ENCODE measurements at places on chromosomes 4 and X.

GRCh38 chr4:70530997-70531396 is 12.6 kb downstream of the AMTN start:
- DNase-seq = no peak

GRCh38 chr4:147658501-147658900 is 25.5 kb downstream of the PRMT9 start:
- no peak for DNase-seq

- DNase-seq = no peak
Measured at GRCh38 chr4:126772662-126773061, 860.1 kb upstream of the INTU start.

DNA sequence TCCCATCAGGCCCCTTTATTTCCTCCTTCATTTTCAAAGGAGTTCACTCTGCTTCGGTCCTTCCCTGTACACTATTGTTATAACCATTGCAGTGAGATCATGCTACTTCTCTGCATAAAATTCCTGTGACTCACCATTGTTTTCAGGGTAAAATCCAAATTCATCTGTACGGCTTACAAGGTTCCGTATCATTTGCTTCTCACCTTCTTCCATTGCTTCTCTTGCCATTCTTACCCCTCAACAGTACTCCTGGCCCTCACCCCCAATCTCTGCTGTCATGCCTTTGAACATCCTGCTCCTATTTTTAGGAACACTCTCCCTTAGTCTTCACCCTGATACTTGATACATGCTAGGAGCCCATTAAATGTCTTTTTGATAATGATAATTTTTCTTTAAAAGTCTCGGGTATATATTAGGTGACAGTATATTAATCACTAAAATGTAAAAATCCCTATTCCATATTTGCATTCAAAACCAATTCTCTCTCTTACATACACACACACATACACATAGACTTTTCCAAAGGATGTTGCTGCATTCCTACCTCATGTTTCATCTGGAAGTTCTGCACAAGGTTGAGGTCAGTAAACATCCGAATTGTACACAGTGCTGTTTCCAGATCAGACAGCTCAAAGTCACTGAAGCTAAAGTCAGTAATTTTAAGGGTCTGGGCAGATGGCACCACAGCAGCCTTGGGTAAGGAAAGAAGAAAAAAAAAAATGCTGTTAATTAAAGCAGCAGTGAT is 103.4 kb downstream of the PDE5A start:
- no peak for DNase-seq

- no peak for DNase-seq
Measured at GRCh38 chrX:94389044-94389443, 715.0 kb downstream of the FAM133A start.

GRCh38 chr4:32958586-32958985 is 2238.4 kb downstream of the PCDH7 start:
- DNase-seq = no peak

DNA sequence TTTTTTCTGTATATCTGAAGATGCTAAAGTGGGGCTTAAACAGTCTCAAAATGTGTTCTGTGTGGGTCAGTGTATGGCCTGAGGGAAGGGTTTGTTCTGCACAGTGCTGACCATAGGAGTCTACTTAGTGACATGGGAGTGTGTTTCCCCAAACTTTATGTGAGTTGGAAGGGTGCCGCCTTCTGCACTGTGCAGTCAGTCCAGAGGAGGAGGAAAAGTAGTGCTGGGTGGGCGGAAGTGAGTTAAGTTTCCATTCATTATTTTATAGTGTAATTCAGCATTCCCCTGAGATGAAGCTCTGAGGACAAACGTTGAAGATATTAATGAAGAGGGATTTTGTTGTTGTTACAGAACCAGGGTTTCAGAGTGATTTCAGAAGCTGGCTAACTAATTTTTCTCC is 2.9 kb downstream of the CHST7 start:
- DNase-seq = no peak

DNA sequence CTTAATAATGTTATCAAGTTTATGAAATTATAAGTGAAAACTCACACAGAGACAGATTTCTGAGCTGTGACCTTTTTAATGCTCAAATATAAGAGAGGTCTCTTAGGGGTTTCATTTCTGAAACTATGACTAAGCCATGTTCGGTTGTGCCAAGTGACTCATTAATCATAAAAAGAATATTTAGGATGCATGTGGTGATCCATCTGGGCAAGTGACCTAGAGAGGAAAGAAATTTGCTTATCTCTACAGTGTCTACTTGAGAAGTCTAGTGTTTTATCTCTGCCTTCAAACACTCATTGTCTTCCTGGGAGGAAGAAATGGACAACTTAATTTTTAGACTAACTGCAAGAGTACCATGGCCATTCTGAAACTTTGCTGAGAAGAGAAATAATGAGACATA is 545.3 kb upstream of the GRID2 start:
- DNase-seq = no peak

- DNase-seq = no peak
Measured at GRCh38 chrX:44152852-44153251, 179.7 kb upstream of the NDP start.

- no peak for DNase-seq
Measured at GRCh38 chr4:139802931-139803330, 137.3 kb downstream of the MGST2 start.

- no peak for DNase-seq
Measured at GRCh38 chr4:112031712-112032328, 113.4 kb upstream of the FAM241A start.

DNA sequence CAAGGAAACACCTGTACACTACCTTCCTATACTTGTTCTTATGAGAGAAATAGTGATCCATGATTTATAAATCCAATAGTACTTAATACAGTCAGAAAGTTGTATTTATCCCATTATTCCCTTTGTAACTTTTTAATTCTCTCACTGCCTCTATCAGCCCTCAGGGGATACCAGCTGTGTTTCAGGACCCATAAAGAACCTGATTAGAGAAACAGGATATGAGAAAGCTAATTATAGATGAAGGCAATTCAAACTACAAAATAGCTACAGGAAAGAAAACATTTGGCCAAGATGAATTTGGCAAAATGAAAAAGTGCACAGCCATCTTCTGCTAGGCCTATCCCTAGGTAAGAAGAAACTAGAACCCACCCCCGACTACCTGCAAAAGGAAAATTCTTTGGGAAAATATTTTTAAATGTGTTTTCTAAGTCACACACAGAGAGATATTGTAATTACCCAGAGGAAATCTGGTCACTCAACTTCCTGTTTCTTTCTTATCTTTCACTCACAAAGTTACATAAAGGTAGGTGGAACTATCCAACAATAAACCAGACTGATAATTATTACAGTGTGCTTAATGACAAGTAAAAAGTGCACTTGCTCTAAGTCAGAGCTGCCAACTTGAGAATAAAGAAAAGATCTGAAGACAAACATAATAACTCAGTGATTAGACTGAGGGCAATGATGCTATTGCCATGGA is 836.5 kb upstream of the HTR2C start:
- DNase-seq = no peak

- no peak for DNase-seq
Measured at GRCh38 chrX:118730500-118731247, 3.3 kb downstream of the IL13RA1 start.

DNA sequence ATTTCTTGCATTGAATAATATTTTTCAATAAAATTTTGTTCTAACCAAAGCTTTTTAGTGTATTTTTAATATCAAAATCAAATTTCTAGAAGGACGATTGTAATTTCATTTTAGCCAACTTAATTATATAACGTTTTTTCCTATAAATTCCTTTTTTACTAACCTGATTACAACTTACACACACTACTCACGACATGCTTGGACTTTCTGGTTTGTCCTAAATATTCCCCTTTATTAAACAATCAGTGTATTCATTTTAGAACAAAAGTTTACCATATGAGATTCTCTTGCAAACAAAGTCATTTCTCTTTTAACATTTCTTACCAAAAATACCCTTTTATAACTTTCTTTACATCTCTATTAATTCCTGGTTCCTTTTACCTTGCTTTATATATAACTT is 173.7 kb downstream of the PWWP3B start:
- DNase-seq = no peak

DNA sequence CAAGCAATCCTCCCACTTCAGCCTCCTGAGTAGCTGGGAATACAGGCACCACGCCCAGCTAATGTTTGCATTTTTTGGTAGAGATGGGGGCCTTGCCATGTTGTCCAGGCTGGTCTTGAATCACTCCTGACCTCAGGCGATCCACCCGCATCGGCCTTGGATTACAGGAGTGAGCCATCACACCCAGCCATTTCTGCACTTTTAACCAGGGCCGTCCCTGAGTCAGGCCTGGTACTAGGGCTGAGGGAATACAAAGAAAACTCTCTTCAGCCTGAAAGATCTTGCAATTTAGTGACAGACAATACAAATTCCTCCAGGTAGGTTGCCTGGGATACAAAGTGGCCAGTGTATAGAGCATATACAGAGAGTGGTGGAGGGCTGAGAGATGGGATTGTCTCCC is 65.8 kb downstream of the BCOR start:
- DNase-seq = no peak

- DNase-seq = no peak
Measured at GRCh38 chr4:97987019-97987648, 156.1 kb downstream of the STPG2 start.

DNA sequence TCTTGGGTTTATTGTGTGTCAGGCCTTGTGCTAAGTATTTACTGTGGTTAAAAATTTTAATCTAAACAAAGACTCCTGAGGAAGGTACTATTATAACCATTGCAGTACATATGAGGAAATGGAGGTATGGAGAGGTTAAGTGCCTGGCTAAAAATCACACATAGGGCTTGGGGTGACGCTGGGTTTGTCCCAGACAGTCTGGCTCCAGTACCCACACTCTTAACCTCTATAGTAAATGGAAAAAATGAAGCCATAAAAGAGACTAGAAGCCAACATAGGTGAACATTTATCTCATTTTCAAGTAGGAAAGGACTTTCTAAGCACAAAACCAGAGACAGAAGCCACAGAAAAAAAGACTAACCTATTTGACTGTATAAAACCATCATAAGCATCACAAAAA is 1.9 kb downstream of the FOXP3 start:
- no peak for DNase-seq

GRCh38 chrX:46178763-46179162 is 366.5 kb downstream of the ZNF674 start:
- no peak for DNase-seq
